ENCODE measurements at places on chromosomes 2 and 18. TPM values are rescaled to one million over a fixed set of nuclear protein-coding genes. Genes with fewer than 3 reads are reported as not detected.
A peak's percentile ranks its signal among the peaks of the same experiment; 100 is the strongest.

CRYGC gene
- not detected for total RNA-seq

EPC2 gene
- 38.1 TPM for total RNA-seq

CYRIA gene
- total RNA-seq = 0.31 TPM

DNA sequence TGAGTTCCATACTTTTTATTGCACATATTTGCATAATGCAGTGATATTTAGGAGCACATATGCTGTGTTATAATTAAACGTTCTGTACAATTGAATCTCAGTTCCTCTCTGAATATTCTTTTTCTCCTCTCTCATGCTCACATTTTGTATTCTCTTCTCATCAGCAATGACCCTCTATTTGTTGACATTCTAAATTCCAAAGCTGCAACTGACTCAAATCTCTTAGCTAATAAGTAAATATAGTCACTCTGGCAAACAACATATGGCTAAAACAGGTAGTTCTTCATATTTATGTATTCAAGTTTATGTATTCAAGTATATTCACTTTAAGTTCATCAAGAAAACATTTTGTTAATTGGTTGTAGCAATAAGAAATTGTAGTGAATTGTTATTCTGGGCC lies 907.4 kb upstream of the VRK2 start:
- no peaks in the 10 kb centered on the region for H3K27me3 ChIP-seq
- H3K36me3 ChIP-seq = no peaks in the 10 kb centered on the region
- no peak for DNase-seq

DNA sequence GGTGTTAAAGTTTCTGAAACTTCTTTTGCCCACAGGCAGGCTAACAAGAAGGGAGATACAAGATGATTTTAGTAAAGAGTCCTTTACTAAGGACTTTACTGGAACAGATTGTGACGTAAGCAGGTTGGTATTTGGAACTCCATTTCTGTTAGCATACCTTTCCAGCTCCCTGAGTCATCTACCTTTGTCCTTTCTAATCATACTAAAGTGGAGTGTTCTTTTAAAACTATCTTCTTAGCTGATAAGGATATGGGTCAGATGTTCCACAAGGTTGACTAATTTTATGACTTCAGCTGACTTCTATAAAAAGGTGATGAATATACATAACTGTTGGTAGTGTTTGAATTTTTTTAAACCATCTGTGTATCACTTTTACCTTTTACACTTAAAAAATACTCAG lies 21.1 kb downstream of the UGP2 start:
- H3K36me3 ChIP-seq = peaks cover 65% of the 10 kb centered on the region
- H3K27me3 ChIP-seq = no peaks in the 10 kb centered on the region
- peaks cover 50% of the 10 kb centered on the region for H3K4me1 ChIP-seq
- DNase-seq = no peak
- H3K4me3 ChIP-seq = no peak overlapping the region

DNA sequence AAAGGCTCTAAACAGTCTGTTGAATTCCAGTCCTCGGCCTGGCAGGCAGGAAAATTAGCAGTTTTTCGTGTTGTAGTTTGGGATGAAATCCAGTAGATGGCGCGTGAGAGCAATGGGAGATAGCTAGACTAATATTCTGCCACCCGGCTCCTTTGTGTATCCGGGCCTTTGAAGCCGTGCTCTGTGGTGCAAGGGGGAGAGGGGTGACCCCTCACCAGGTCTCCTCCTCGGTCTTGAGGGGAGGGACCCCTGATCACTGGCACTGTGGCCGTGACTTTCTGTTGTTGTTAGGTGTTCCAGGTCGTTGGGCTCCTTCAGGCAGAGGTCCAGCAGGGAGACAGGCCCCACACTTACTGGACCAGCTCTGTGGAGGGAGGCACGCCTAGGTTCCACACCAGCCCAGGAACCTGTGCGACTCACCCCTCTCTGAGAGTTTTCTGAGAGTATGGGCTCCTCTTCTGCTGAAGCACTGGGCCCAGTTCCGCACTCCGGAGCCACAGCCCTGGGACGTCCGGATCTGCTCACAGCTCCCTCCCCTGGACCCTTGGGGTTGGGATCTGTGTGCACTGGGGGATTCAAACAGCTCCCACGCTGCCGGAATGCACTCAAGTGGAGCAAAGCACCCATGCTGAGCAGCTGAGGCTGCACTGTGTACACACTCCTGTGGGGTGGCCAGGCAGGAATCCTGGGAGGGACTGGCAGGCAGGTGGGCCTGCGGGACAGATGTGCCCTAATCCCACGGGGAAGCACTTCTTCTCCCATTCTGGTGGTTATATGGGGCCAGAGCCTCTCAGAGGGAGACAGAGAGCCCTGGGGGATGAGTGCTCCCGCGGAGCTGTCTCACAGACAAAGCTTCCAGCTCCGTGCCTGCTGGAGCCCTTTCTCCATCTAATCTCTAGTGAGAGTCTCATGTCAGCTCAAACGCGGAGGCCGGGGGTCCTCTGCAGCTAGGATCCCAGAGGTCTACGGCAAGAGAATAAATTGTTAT lies 8.8 kb downstream of the GKN2 start:
- no peak overlapping the region for H3K4me3 ChIP-seq
- H3K4me1 ChIP-seq = peaks cover 4% of the 10 kb centered on the region
- no peaks in the 10 kb centered on the region for H3K36me3 ChIP-seq
- no peak overlapping the region for H3K27ac ChIP-seq
- peak; percentile 59 for DNase-seq

DNA sequence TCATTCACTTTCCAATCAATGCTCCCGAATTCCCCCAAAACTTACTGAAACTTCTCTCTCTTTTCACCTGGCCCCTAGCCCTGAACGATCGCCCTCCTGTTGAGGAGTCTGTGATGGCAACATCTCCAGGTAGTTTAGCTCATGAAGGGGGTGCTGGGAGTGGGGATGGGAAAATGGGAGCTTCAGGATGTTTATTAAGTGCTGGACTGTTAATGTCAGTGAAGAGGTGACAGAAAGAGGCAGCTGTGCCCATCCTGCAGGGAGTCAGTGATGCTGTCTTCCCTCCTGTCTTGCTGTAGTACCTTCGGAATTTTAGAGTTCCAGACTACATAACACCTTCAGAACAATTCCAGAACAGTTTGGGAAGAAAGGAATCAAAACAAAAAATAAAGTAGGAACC lies 308.8 kb downstream of the ALK start:
- no peak overlapping the region for H3K27ac ChIP-seq
- no peak for DNase-seq
- no peaks in the 10 kb centered on the region for H3K36me3 ChIP-seq
- H3K4me1 ChIP-seq = no peaks in the 10 kb centered on the region

GRCh38 chr2:174786066-174786725 lies 21.9 kb upstream of the CHRNA1 start:
- no peak overlapping the region for H3K27ac ChIP-seq
- H3K27me3 ChIP-seq = no peaks in the 10 kb centered on the region
- H3K4me3 ChIP-seq = no peak overlapping the region
- no peaks in the 10 kb centered on the region for H3K36me3 ChIP-seq
- no peak for DNase-seq
- peaks cover 12% of the 10 kb centered on the region for H3K4me1 ChIP-seq

DNA sequence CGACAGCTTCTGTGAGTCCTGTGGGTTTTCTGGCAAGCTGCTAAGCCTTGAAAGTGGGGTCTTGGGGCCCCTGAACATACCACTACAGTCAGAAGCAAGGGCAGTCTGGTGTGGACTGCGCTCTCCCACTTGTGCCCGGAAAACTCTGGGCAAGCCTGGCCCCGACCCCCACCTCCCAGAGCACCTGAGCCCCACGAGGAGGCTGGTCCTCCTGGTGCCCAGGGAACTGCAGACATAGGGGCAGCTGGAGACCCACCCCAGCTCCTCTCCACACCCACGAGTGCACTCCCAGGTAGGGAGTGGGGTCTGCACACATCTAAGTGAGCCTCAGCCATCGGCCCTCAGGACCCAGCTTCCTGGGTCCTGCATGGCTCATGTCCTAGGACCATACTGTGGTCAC lies 16.2 kb upstream of the GPC1 start:
- H3K27me3 ChIP-seq = no peaks in the 10 kb centered on the region
- no peaks in the 10 kb centered on the region for H3K36me3 ChIP-seq
- H3K4me1 ChIP-seq = no peaks in the 10 kb centered on the region
- no peak for DNase-seq
